Endothelial cell (in vitro differentiated cells): ENCODE measurements at places on chromosomes 16 and 17. TPM values are rescaled to one million over a fixed set of nuclear protein-coding genes. Genes with fewer than 3 reads are reported as not detected.

GRCh38 chr16:84843149-84844048 is 23.6 kb downstream of the CRISPLD2 start:
- DNase-seq = no peak

GRCh38 chr16:76059701-76060100 is 217.5 kb upstream of the CNTNAP4 start:
- DNase-seq = no peak

GRCh38 chr17:49984776-49985175 is 10.2 kb downstream of the DLX3 start:
- DNase-seq = no peak

- peak; percentile 41 for DNase-seq
Observed at GRCh38 chr16:54932737-54933254, 2.1 kb downstream of the IRX5 start.

DNA sequence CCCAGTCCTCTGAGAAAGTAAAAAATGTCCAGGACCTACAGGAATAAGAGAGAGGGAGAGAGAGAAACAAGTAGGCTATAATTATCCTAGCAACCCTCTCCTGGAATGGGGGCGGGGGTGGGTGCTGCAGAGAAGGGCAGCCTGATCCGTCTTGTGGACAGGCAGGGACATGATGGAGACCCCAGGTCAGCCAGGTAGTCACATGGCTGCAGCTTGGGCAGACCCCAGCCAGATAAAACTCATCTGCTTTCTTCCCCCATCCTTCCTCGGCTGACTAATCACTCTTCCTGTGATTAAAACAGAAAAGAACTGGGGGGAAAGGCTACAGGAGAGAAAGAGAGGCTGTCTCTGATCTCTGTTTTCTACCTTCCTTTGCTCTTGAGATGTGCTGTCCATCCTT is 32.6 kb downstream of the COPZ2 start:
- DNase-seq = no peak

DNA sequence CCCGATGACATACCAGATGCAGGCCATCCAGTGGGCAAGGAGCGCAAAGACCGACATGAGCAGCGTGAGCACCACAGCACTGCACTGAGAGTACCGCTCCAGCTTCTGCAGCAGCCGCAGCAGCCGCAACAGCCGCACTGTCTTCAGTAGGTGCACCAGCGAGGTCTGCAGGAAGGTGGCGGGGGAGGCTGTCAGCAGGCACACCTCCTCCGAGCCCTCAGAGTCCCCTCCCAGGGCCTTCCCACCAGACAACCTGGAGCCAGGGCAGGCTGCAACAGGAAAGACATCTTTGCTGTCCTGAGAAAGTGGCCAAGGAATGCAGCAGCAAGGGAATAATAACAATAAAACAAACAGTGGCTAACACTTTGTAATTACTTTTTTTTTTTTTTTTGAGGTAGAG is 9.1 kb downstream of the KCNH4 start:
- DNase-seq = no peak

GRCh38 chr17:2239882-2240430 is 63.6 kb downstream of the SMG6 start:
- no peak for DNase-seq

DNA sequence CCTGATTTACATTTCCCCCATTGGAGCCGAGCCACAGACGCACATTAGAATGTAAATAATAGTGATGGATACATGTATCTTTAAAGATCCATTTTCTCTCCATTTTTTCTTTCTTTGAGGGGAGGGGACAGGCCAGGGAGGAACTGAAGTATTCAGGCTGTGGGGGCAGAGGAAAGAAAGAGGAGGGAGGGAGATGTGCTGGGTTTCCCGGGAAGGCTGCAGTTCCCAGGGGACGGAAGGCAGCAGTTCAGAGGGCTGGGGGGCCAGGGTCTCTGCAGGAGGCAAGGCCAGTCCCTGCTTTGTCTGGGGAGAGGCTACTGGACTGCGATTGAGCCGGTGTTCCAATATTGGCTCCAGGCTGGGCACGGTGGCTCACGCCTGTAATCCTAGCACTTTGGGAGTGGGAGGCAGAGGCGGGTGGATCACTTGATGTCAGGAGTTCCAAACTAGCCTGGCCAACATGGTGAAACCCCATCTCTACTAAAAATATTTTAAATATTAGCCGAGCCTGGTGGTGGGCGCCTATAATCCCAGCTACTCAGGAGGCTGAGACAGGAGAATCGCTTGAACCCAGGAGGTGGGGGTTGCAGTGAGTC is 94.2 kb upstream of the LHX1 start:
- DNase-seq = no peak

- DNase-seq = no peak
Observed at GRCh38 chr16:70615945-70616344, 30.4 kb upstream of the IL34 start.

- no peak for DNase-seq
Observed at GRCh38 chr17:6072157-6072556, 2.0 kb downstream of the WSCD1 start.

DNA sequence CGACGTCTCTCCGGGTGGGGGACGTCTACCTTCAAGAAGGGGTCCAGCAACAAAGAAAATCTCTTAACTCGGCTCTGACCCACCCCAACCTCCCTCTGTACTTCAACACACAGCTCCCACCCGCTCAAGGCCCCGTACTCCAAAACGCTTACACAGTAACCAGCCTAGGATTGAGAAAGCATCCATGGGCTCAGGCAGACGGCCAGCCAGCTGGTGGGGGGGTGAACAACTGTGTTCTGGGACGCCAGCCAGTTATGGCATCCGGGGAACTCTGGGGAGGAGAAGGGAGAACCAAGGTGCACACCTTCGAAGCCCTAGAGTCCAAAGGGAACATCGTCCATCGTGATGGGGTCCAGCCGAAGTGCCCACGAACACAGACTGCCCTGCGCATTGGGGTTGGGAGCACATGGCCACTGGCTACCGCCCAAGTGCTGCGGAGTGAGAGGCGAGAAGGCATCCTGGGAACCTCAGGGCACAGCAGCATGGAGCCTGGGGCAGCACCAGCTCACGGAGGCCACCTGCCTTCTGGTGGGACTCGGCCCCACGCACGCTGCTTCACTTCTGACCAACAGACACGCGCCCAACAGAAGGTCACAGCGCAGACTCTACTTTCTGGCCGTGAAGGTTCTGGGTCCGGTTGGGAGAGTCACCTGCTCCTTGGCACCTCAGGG is 14.3 kb downstream of the SLC16A3 start:
- DNase-seq = no peak

DNA sequence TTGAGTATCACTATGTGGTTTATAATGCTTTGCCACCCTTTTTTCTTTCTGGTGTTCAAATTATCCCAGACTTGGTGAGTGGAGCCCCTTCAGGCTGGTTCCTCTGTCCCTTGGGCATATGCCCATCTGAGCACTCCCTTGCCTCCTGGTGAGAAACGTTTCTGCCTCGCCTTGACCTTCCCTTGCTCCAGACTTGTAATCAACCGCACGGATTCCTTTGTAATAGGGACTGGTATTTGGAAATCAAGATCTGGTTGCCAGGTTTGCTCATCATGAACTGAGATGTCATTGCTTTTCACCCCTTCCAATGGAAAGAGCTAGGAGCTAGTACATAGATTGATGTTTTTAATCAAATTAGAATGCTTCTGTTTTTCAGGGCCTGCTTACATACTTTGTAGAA is 43.7 kb downstream of the SEC14L1 start:
- no peak for DNase-seq

- DNase-seq = no peak
Observed at GRCh38 chr17:28705074-28705659, 6.5 kb downstream of the PROCA1 start.

DNA sequence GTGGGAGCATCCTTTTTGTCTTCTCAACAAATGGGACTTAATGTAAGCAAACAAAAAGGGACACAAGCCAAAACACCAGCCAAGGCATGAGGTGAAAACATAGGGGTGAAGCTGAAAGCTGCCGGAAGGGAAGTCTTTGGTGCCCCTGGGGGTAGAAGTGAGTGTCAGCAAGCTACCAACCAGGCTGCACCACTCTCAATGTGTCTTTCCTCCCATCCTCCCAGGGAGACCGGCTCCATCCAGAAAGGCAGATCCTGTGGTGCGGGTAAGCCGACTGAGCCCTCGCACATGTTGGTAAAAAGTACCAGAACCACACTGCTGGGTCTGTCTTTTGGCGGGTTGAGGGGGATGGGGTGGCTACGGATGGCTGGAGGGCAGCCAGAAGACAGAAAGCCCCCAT is 52.0 kb upstream of the SREBF1 start:
- no peak for DNase-seq

- DNase-seq = no peak
Observed at GRCh38 chr16:55203570-55203969, 120.4 kb upstream of the IRX6 start.

DNA sequence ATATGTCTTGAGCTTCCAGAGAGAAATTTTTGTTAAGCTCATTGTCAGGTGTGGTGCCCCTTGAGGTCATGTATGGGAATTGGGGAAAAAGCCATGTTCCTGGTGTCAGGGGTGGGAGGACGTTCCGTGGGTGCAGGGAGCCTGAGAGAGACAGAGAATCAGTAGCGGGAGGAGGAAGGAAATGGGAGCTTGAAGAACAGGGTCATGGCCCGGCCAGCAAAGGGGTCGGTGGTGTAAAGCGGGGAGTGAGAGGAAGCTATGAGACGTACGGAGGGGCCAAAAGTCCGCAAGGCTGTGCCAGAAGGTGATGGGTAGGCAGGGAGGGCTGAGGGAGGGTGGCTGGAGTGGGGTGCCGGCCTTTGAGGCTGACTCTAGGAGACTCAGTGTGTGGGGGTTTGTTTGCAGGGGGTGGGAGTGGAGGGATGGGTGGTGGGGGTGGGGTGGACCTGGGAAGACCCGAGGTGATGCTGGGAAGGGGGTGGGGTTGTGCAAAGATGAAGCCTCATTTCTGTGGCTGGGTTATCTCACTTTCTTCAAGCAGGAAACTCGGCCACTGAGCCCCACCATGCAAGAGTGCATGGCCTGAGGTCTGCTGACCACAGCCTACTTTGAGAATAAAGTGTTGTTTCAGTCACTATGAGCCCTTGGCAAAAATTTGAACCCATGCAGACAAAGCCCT is 63.6 kb downstream of the PLCG2 start:
- no peak for DNase-seq

DNA sequence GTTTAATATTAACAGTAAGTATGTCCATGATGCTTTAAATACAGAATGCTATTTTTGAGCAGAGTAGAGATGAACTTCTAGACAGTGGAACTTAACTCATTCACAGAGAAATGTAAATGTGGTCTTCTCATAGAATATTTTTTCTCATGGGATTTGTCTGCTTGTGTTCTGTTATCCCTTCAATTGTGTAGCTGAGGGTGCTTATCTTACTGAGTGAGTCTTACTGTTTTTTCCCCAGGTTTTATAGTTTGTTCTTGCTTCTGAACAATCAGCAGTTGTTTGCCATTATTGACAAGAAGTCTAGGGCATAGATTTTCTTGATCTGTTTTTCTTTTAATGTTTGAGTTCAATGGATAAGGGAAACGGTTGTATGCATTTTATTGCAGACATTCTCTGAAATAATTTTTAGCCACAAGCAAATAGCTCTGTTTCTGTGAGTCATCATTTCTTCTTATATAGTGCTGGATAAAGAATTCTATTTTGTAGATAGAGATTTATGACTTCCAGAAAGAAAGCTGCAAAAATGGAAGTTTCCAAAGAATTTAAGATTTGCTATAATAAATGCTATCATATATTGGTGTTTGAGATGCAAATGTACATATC is 60.5 kb downstream of the NF1 start:
- DNase-seq = no peak

- no peak for DNase-seq
Observed at GRCh38 chr17:40070709-40071312, 8.0 kb downstream of the THRA start.

- no peak for DNase-seq
Observed at GRCh38 chr16:72927199-72928089, 120.5 kb downstream of the ZFHX3 start.

GRCh38 chr17:78027121-78027520 is 68.6 kb downstream of the TNRC6C start:
- DNase-seq = no peak

GRCh38 chr16:4273858-4274311 is 1.1 kb upstream of the TFAP4 start:
- peak; percentile 73 for DNase-seq

DNA sequence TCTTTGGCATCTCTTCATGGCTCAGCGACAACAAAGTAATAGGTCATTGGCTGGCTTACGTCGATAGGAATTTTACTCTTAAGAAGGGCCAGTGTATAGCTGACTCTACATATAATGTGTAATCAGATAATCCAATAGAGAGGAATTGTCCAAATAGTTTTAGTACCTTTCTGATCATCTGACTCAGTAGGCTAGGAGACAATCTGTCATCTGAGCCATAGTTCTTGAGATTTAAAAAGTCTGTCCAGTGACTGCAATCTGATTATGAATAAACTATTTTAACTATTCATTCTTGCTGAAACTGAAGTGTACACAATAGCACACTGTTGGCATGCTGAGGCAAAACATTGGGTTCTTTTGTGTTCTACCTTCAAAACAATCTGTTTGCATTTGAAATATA is 21.4 kb upstream of the NOL11 start:
- no peak for DNase-seq

- DNase-seq = no peak
Observed at GRCh38 chr16:8915722-8916301, 33.7 kb downstream of the LITAFD start.

- no peak for DNase-seq
Observed at GRCh38 chr17:81333616-81334368, 38.7 kb upstream of the SLC38A10 start.

GRCh38 chr17:48579760-48580554 is 1.8 kb upstream of the HOXB4 start:
- no peak for DNase-seq

DNA sequence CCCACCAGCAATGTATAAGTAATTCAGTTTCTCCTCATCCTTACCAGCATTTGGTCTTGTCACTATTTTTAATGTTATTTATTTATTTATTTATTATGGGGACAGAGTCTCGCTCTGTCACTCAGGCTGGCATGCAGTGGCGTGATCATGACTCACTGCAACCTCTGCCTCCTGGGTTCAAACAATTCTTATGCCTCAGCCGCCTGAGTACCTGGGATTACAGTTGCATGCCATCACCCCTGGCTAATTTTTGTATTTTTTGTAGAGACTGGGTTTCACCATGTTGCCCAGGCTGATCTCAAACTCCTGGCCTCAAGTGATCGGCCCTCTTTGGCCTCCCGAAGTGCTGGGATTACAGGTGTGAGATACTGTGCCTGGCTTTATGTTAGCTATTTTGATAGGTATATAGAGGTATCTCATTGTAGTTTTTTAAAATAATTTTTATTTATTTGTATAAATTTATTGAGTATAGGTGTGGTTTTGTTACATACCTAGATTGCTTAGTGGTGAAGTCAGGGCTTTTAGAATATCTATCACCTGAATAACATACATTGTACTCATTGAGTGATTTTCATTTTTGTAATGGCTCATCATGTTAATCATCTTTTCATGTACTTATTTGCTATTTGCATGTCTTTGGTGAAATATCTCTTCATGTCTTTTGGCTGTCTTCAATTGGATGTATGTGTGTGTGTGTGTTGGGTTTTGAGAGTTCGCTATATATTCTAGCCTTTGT is 53.3 kb downstream of the TANC2 start:
- no peak for DNase-seq

The ADAP2 gene
- total RNA-seq = 0.95 TPM

The TLCD1 gene
- 2.4 TPM for total RNA-seq

The KCNH4 gene
- total RNA-seq = 0.08 TPM

The NAGLU gene
- 24.2 TPM for total RNA-seq

The DOK4 gene
- 69.4 TPM for total RNA-seq

The ATP6V0C gene
- total RNA-seq = 157 TPM

The TBC1D3L gene
- 20.9 TPM for total RNA-seq

The WSB1 gene
- total RNA-seq = 443 TPM

The TMEM204 gene
- total RNA-seq = 66.3 TPM

The CALB2 gene
- 12.9 TPM for total RNA-seq

The SCARF1 gene
- 289 TPM for total RNA-seq

The TNFRSF13B gene
- total RNA-seq = not detected

The OTOP2 gene
- not detected for total RNA-seq

The DRC7 gene
- 1.8 TPM for total RNA-seq

The ARL5C gene
- total RNA-seq = not detected

The TBC1D26 gene
- 2.4 TPM for total RNA-seq
